ENCODE measurements at places on chromosomes 13 and 19.
A peak's percentile ranks its signal among the peaks of the same experiment; 100 is the strongest.

DNA sequence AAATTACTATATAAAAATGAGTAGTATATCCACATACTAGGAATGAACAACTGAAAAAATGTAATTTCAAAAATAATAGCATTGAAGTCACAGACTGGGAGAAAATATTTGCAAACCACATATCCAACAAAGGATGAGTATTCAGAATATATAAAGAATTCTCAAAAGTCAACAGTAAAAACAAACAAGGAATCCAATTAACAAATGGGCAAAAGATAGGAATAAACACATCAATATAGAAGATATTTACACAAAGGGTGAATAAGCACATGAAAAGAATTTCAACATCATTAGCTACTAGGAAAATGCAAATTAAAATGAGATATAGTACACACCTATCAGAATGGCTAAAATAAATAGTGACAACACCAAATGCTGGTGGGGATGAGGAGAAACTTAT lies 37.0 kb downstream of the MYCBP2 start:
- no peak overlapping the region for H3K4me3 ChIP-seq
- no peaks in the 10 kb centered on the region for H3K27me3 ChIP-seq
- no peak overlapping the region for H3K27ac ChIP-seq

GRCh38 chr13:33448889-33449288 lies 163.3 kb upstream of the STARD13 start:
- H3K36me3 ChIP-seq, result no peaks in the 10 kb centered on the region
- H3K4me1 ChIP-seq, result no peaks in the 10 kb centered on the region
- H3K27ac ChIP-seq, result no peak overlapping the region

- H3K27me3 ChIP-seq, result peaks cover 39% of the 10 kb centered on the region
- H3K27ac ChIP-seq, result no peak overlapping the region
- H3K4me1 ChIP-seq, result no peaks in the 10 kb centered on the region
- DNase-seq, result no peak
Measured at GRCh38 chr19:54424660-54425381, 9.6 kb downstream of the TTYH1 start.

- peaks cover 5% of the 10 kb centered on the region for H3K36me3 ChIP-seq
- no peak overlapping the region for H3K27ac ChIP-seq
- DNase-seq, result peak; percentile 88
- H3K4me3 ChIP-seq, result no peak overlapping the region
Measured at GRCh38 chr19:48319647-48320541, 5.5 kb upstream of the EMP3 start.

DNA sequence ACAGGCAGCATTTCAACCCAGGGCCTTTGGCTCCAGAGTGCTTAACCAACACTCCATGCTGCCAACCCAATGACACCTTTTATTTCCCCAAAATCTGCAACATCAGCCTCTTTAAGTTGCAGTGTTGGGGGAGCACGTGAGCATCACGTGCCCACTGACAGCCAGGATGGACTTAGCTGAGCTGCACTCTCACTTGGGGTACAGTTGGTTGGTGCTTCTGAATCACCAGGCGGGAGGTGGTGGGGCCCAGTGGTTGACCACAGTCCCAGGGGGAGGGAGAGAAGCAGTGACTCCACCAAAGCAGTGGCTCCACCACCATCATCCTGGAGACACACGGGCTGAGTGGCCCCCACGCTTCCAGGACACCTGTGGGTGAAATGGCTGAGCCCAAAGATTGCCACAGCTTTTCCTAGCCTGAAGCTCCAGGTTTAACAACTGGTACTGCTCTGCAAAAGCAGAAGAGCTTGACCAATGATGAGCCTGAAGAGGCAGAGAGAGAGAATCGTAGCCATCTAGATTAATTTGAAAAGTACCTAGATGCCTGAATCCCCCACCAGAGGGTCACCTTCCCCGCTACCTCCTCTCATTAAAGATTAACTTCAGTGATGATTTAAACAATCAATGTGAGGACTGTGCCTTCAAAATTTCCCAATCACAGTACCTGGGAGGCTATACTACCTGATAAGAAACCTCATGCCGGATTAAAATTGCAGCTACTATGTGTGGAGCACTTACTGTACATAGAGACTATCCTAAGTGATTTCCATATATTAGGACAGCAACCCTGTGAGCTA lies 193.8 kb downstream of the FOXO1 start:
- no peak overlapping the region for H3K27ac ChIP-seq
- no peaks in the 10 kb centered on the region for H3K36me3 ChIP-seq
- peak; percentile 49 for DNase-seq
- H3K4me3 ChIP-seq, result no peak overlapping the region

- peak; percentile 48 for DNase-seq
- H3K4me1 ChIP-seq, result peaks cover 28% of the 10 kb centered on the region
- peaks cover 2% of the 10 kb centered on the region for H3K27me3 ChIP-seq
- H3K36me3 ChIP-seq, result peaks cover 9% of the 10 kb centered on the region
- peak overlapping the region; percentile 94 for H3K27ac ChIP-seq
Measured at GRCh38 chr13:113298043-113298945, 1.3 kb downstream of the LAMP1 start.

DNA sequence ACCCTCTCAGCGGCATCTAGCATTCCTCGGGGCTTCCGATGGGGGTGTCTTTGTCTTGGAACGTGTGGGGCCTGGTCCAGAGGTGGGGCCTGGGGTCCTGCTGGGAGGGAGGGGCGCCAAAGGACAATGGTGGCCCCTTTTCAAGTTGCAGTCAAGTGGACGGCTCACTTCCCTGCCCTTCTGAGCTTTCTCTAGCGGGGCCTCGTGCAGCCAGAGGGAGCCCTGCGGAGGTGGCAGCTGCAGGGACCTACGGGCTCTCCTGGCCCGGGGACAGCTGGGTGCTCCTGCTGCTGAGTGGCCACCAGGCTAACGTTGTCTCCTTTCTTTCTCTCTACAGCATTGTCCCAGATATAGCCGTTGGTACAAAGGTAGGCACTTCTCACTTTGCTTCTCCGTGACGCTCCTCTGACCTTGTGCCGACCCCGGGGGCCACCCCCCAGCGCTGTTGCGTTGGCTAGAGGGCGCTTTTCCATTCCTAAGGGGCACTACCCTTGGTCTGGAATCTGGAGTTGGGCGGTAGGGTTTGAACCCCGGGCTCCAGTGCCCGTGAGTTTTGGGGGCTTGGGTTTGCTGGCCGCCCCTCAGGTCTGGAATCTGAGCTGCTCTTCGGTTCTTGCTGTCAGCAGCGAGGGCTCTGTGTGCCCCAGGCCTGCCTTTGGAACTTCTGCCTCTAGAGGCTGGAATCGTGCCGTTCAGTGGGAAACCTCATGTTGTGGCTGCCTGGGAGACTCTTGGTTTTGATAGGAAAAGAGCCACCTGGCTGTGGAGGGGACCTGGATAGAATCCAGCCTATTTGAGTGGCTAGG lies 2.0 kb downstream of the PTBP1 start:
- H3K36me3 ChIP-seq, result peaks cover 57% of the 10 kb centered on the region
- H3K4me1 ChIP-seq, result peaks cover 37% of the 10 kb centered on the region
- DNase-seq, result no peak
- peak overlapping the region; percentile 86 for H3K27ac ChIP-seq
- H3K4me3 ChIP-seq, result peak overlapping the region; percentile 88
- H3K27me3 ChIP-seq, result no peaks in the 10 kb centered on the region

DNA sequence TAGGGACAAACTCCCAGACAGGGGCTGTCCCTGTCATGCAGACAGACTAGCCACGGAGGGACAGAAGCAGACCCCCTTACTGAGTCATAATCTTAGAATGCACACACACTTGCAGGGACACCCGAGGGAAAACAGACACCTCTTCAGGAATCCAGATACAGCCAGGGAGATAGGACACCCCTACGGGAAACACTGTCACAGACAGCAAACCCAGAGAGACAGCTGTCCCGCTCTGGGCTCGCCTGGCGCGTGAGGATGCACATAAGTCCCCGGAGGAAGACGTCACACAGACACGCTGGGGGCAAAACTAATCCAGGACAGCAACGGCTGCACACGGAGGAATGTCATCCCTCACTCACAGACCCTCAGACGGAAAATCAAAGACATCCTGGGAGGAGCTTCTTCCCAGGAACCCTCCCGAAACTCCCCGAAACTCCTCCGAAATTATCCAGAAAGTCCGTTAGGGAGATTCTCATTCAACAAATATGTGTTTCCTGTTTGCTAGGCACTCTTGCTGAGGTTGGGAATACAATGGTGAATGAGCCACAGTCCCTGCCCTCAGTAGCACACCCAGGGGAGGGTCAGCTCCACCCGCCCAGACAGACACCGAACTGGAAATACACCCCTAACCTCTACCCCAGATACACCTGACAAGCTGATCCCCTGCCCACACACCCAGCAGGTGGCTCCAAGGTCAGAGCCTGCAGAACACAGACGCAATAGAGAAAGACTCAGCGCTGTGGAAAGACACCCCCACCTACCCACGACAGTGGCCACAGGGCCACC lies 15.2 kb upstream of the TOMM40 start:
- H3K4me3 ChIP-seq, result no peak overlapping the region
- no peaks in the 10 kb centered on the region for H3K27me3 ChIP-seq
- no peak for DNase-seq
- peaks cover 10% of the 10 kb centered on the region for H3K4me1 ChIP-seq

DNA sequence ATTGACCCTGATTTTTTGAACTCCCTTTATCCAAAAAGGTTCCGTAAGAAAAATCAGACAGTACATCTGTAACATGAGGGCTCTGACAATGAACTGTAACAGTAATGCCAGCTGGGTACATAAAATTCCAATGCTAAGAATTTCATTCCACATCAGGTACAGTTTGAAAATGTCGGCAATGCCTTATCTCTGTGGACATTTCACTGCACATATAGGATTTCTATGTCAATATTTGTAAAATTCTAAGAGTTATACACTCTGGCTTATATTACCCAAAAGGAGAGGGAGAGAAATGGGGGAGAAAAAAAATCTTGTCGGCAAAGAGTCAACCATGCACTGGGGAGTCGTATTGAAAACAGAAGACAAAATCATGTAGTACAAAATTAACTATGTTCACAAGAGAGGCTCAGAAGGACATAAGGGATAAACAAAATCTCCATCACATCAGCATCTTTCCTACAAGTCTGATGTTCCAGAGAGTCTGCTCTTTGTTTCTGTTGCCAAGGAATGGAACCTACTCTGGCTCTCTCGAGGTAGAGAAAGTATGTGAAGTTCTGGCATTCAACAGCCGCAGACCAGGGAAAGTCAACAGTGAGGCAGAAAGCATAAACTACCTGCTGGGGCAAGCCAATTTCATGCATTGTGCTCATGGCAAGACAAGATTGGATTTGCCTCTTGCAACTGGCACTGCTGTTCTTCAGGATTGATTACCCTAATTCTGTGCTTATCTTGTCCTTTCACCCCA lies 72.4 kb downstream of the STARD13 start:
- no peak for DNase-seq
- no peak overlapping the region for H3K27ac ChIP-seq
- peaks cover 1% of the 10 kb centered on the region for H3K27me3 ChIP-seq
- H3K4me1 ChIP-seq, result no peaks in the 10 kb centered on the region
- no peak overlapping the region for H3K4me3 ChIP-seq

- H3K27ac ChIP-seq, result no peak overlapping the region
- peak; percentile 57 for DNase-seq
- peak overlapping the region; percentile 72 for H3K4me3 ChIP-seq
Measured at GRCh38 chr19:18109733-18110608, 12.4 kb downstream of the MAST3 start.

- H3K27ac ChIP-seq, result no peak overlapping the region
- H3K4me3 ChIP-seq, result no peak overlapping the region
- H3K27me3 ChIP-seq, result peaks cover 29% of the 10 kb centered on the region
- no peaks in the 10 kb centered on the region for H3K4me1 ChIP-seq
Measured at GRCh38 chr19:53951947-53952346, 10.8 kb upstream of the CACNG8 start.

DNA sequence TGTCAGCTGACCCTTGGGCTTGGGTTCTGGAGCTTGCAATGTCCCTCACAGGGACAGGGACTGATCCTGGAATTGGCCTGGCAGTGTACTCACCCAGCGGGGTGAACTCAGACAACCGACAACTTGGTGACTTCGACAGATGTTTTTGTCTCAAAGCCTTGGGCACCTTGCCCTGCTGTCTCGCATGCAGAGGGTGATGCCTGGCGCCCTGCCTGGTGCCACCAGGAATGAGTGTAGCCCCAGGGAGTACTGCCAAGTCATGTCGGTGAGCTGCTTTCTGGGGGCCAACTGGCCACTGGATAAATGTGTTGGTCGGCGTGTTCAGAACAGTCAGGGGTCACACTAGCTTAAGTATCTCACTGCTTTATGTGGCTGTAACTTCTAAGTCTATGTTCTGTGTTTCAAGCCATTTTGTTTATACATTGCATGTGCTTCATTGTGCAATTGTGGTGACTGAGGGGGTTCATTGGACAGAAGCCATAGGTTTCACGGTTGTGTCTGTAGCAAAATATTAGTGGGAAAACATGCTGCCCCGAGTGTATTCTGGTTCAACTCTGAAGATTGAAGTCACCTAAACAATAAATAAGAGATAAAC lies 96.3 kb upstream of the TNFSF11 start:
- H3K27me3 ChIP-seq, result no peaks in the 10 kb centered on the region
- H3K4me3 ChIP-seq, result no peak overlapping the region
- no peak overlapping the region for H3K27ac ChIP-seq
